ENCODE measurements at places on chromosomes 1 and 21. TPM values are rescaled to one million over a fixed set of nuclear protein-coding genes. Genes with fewer than 3 reads are reported as not detected.

Gene TIE1
- 38.9 TPM for total RNA-seq

Gene KIRREL1
- total RNA-seq: 21.2 TPM

Gene GDAP2
- 16.4 TPM for total RNA-seq

Gene SPATA46
- total RNA-seq: not detected

Gene DHRS3
- 74.3 TPM for total RNA-seq

Gene ATAD3C
- 2.4 TPM for total RNA-seq

Gene OR10Z1
- not detected for total RNA-seq

Gene RNU1-2
- total RNA-seq: 5,988 TPM

Gene HSD3B2
- total RNA-seq: not detected

Gene GBP7
- total RNA-seq: not detected

Gene OR2W3
- not detected for total RNA-seq
